ENCODE measurements at places on chromosomes 5 and 9.

DNA sequence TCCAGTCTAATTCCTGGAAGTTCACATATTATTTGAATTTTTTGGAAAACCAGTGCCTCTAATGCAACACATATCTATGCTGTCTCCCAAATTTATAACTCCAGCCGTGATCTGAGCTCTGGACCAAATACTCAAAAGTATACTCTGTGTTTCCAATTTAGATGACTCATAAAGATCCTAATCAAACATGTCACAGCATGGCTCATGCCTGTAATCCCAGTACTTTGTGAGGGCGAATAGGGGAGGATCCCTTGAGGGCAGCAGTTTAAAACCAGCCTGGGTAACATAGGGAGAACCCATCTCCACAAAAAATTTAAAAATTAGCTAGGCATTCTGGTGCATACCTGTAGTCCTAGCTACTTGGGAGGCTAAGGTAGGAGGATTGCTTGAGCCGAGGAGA is 388.0 kb downstream of the CDH12 start:
- no peak for DNase-seq

GRCh38 chr9:23825700-23826099 is 340 bp downstream of the ELAVL2 start:
- no peak for DNase-seq

GRCh38 chr5:148788636-148789035 is 37.8 kb upstream of the ADRB2 start:
- no peak for DNase-seq

- DNase-seq = peak; percentile 97
Observed at GRCh38 chr5:156913719-156914370, 49.2 kb downstream of the TIMD4 start.

- no peak for DNase-seq
Observed at GRCh38 chr5:95932941-95933340, 28.7 kb downstream of the ELL2 start.

DNA sequence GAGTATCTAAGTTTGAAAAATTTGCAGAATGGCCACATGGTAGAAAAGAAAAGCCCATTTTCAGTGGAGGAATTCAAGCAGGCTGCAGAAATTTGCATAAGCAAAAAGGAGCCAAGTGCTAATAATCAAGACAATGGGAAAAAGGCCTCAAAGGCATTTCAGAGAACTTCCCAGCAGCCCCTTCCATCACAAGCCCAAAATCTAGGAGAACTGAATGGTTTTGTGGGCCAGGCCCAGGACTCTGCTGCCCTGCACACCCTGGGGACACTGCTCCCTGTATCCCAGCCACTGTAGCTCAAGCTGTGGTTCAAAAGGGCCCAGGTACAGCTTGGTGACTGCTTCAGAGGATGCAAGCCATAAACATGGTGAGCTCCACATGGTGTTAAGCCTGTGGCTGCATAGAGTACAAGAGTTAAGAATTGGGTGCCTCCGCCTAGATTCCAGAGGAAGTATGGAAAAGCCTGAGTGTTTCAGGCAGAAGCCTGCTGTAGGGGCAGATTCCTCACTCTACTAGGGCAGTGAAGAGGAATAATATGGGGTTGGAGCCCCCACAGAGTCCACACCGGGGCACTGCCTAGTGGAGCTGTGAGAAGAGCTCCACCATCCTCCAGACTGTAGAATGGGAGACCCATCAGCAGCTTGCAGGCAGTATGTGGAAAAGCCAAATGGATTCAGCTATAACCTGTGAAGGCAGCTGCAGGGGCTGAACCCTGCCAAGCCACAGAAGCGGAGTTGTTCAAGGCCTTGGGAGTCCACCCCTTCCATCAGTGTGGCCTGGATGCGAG is 720.7 kb upstream of the CTNND2 start:
- no peak for DNase-seq
